ENCODE measurements at places on chromosomes 6 and 20.

DNA sequence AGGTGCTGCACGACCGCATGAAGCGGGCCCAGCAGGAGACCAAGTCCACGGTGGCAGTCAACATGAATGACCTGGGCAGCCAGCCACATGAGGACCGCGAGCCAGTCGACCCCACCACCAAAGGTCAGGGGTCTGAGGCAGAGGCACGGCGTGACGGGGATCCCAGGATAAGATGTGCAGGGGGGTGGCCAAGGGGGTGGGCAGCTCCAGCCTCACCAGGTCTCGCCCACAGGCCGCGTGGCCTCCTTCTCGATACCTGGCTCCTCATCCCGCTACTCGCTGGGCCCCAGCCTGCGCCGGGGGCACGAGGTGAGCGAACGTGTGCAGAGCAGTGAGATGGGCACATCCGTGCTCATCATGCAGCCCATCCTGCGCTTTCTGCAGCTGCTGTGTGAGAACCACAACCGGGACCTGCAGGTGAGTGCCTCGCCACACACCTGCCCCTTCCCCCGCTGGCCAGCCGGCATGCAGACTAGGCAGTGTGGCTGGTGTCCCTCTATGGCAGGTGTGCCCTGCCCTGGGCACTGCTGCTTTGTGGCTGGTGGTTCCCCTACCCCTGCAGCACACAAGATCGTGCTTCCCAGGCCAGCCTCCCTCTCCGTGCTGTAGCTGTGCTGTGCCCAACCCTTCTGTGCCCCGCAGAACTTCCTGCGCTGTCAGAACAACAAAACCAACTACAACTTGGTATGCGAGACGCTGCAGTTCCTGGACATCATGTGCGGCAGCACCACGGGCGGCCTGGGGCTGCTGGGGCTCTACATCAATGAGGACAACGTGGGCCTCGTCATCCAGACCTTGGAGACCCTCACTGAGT lies 25.9 kb downstream of the UQCC2 start:
- DNase-seq: no peak

GRCh38 chr6:80592436-80592835 lies 486.0 kb downstream of the BCKDHB start:
- DNase-seq: no peak

GRCh38 chr20:45813489-45813888 lies 1.0 kb downstream of the UBE2C start:
- DNase-seq: no peak

GRCh38 chr20:10898552-10898951 lies 224.8 kb upstream of the JAG1 start:
- no peak for DNase-seq

- DNase-seq: no peak
These were observed 667 bp downstream of the STX11 start for GRCh38 chr6:144150710-144151657.

- no peak for DNase-seq
These were observed 13.8 kb downstream of the TGM6 start for GRCh38 chr20:2394411-2395055.

GRCh38 chr6:31794294-31794865 lies 1.2 kb downstream of the VARS1 start:
- DNase-seq: no peak

DNA sequence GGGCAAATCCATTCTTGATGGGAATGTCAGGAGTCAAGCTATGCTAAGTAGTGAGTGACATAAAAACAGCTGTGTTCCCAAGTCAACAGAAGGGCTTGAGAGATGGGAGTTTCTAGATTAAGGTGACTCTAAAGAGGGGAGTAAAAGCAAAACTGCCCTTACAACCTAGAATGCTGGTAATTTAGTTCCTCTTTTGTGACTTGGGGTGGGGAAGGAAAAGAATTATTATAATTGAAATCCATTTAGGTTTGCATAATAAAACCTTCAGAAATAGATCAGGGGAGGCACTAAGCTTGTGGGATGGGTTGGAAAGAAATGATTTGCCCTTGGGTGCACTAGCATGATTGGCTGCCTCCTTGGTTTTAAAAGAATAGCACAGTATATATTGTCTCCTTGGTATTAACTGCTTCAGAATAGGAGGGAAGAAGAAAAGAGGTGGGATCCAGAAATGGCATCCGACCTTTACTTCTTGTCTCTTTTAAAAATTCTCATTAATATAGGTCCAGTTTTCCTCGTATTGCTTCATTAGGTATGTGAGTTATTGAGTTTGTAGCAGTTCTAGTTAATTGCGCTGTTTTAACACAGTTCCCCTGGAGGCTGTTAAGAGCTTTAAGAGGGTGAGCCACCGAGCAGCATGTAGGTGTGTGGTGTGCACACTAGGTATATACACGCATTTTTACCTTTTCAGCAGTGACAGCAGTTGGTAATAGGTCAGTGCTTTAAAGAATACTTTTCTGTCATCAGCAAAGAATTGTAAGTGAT lies 95.3 kb upstream of the VSTM2L start:
- DNase-seq: no peak
